IPS DF 19.7 (cell line): ENCODE measurements at places on chromosomes 2 and 18.

GRCh38 chr2:65331336-65332025, 100.9 kb downstream of the SPRED2 start:
- DNase-seq, result no peak

- no peak for DNase-seq
Observed at GRCh38 chr2:191501561-191502168, 176.3 kb upstream of the NABP1 start.

- DNase-seq, result no peak
Observed at GRCh38 chr2:43178055-43178598, 48.3 kb downstream of the ZFP36L2 start.

DNA sequence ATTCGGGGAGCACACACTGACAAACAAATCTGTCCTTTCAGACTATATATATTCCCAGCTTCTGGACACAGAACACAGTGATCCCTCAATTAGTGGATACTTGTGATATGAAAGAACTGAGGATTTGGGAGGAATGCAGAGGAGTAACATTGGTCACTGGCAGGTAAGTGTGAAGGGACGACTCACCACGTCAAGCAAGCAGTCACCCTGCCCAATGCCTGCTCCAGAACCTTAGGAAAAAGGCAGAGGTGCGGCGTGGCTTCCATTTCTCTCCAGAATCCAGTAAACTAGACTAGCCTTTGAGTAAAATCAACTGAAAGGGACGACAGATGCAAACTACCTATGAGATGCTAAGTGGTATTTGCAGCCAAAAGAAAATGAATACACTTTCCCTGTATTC, 1.1 kb downstream of the CCDC93 start:
- DNase-seq, result no peak

DNA sequence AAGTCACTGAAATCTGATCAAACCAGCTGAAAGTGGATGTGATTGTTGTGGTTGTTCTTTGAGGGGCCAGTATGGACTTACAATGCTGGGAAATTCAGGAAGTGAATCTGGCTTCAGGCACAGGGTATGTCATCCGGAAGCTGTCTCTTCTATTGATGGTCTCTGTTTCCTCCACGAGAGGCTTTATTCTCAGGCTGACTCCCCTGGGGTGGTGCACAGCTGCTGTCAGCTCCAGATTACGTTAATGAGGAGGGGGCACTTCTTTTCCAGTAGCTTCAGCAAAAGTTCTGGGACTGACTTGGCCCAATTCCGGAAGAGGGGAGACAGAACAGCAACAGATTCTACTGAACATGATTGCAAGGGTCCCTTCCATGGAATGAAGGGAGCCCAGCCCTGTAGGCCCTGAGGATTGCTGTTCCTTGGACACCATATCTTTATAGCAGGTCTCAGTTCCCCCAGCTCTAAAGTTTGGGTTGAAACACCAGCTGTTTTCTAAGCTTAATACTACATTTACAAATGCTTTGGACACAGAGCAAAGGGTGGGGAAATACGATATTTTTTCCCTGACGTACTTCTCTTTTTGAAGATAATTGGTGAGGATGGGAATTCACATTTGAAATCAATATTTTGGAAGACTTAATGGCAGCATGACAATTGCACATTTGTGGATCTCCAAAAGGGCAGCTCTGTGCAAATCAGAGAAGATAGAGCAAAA, 400.9 kb downstream of the TSN start:
- no peak for DNase-seq

- no peak for DNase-seq
Observed at GRCh38 chr18:47826157-47827074, 104.0 kb downstream of the SMAD2 start.

GRCh38 chr2:156673333-156673615, 237.1 kb downstream of the GPD2 start:
- no peak for DNase-seq

- no peak for DNase-seq
Observed at GRCh38 chr18:62938487-62938886, 223.1 kb downstream of the PHLPP1 start.

GRCh38 chr2:109383505-109384307, 230.1 kb downstream of the SEPTIN10 start:
- no peak for DNase-seq

DNA sequence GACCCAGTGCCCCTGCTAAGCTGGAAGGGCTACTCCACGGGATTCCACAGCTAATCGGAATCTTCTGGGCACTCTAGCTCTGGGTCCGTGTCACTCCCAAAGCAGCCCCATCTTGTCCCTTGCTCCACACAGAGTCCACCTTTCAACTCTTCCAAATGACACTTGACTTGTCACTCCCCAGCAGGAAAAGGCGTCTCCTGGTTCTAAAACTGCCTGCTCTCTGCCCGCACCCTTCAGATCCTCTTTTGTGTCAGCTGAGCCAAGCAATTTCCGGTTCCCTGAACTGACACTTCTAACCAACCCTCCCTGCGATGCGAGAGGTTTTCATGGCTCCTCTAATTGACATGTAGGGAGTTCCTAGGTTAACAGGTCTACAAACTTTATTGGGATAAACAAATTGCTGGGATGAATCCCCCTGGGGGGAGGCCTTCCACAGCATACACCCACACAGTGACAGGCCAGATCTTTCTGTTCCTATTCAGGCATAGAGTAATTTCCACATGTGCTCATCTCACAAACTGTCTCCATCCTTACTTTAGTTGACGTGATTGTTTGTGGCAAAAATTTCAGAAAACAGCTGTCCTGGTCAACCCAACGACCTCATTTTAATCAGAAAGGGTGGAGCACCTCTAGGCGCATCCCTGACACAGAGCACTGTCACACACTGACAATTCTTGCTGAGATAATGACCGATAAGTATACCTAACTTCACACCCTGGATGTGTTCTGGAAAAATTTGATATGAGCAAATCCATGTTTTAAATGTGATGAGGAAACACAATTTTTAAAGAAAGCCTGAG, 104.9 kb downstream of the RBMS1 start:
- DNase-seq, result no peak

- no peak for DNase-seq
Observed at GRCh38 chr2:67684991-67685390, 287.9 kb downstream of the ETAA1 start.

DNA sequence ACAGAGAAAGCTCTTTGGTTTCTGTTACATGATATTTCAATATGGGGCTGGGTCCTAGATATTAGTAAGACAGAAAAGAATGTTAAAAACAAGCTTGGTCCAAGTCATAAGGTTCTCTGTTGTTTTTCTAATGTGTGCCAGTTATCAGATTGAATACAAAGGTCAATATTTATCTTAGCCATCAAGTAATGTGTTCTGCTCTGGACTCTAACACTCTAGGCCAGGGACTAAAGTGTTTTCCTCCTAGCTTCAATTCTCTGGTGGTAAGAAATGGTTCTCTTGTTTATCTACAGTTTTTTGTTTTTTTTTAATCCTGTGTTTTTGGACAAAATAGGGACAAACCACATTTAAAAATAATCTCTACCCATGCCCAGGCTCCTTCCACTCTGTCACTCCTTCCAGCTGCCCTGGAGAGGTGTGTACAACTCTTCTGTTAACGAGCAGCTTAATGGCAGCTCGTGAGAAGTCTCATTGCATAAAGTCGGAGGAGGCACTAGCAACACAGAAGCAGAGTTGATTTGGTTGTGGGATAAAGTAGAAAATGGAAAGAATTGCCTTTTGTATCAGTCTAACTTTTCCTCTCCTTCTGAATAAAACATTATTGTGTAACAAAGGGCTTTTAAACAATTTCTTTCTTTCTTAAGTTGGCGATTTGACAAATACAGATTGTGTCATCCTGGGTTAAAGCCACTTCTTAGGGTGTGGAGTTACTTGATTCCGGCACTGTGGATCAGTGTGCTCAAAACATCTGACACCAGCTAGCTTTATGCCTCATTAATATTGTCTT, 8.0 kb upstream of the SESTD1 start:
- no peak for DNase-seq

GRCh38 chr2:241810307-241811200, 1.6 kb downstream of the NEU4 start:
- no peak for DNase-seq

- DNase-seq, result no peak
Observed at GRCh38 chr18:34399892-34400291, 175.2 kb upstream of the NOL4 start.

GRCh38 chr2:227783404-227784138, 30.1 kb upstream of the CCL20 start:
- DNase-seq, result no peak

GRCh38 chr2:239959059-239959971, 65.8 kb downstream of the NDUFA10 start:
- DNase-seq, result no peak

DNA sequence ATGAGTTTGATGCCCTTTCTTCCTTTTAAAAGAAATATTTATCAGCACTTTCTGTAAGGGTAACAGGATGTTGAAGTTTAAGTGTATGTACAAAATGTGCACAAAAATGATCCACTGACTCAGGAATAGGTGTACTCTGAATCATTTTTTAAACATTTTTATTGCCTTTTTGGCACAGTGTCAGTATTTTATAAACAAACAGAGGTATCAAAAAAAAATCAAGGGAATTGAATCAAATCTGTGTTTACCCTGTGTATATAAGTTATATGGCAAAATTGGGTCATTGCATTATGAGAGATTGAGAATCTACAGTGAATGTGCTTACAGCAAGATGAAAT, 513.9 kb upstream of the NETO1 start:
- DNase-seq, result no peak

- DNase-seq, result no peak
Observed at GRCh38 chr2:32877587-32878510, 68.9 kb upstream of the LTBP1 start.

DNA sequence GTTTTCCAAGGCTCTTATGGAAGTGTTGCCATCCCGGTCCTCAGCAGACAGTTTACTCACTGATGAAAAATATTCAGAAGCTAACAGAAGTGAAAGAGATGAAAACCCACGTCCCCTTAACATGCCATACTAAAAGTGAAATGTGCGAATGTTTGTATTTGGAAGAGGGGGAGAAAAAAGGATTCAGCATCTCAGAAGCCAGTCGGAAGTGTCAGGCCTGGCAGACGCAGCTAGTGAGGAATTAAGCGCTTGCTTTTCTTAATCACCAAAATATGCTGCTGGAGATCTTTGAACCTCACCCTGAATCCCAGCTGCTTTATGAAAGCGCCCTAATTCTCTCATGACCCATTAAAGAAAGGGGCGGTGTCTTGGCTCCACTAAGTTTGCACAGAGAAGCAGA, 653.7 kb downstream of the DCDC2C start:
- DNase-seq, result no peak

- no peak for DNase-seq
Observed at GRCh38 chr18:67599277-67599676, 82.8 kb upstream of the DSEL start.

GRCh38 chr2:46849721-46850556, 65.7 kb downstream of the MCFD2 start:
- no peak for DNase-seq

DNA sequence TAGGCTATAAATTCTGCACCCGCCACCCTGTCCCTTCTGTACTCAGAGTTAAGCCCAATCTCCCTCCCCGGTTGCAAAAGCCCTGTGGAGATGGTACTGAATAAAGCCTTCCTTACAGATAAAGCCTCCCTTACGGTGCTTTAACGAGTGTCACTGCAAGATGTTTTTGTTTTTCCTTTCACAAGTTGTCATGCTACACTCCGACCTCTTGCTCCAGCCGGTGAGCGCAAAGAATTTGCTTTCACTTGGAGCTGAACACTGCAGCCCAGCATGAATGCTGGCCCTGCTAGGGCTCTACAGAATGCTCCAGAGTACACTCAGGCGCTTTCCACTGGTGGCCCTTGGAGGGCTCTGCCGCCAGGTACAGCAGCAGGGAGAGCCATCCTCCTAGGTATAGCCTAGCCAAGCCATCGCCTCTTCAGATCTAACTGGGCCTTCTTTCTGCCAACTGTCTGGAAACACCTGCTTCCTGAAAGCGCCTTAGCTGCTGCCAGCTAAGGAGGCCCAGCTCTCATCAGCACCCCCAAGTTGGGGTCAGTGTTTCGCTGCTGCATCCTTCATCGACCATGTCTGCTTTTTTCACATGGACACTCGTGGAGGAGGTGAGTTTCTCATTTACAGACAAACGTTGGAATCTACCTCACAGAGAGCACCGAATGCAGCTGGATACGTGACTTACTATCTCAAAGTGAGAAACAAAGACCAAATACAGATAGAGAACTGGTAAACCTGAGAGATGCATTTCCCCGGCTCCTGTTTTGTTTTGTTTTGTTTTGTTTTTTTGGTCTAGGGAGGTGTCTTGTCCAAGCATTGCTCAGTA, 13.4 kb upstream of the CREG2 start:
- no peak for DNase-seq

DNA sequence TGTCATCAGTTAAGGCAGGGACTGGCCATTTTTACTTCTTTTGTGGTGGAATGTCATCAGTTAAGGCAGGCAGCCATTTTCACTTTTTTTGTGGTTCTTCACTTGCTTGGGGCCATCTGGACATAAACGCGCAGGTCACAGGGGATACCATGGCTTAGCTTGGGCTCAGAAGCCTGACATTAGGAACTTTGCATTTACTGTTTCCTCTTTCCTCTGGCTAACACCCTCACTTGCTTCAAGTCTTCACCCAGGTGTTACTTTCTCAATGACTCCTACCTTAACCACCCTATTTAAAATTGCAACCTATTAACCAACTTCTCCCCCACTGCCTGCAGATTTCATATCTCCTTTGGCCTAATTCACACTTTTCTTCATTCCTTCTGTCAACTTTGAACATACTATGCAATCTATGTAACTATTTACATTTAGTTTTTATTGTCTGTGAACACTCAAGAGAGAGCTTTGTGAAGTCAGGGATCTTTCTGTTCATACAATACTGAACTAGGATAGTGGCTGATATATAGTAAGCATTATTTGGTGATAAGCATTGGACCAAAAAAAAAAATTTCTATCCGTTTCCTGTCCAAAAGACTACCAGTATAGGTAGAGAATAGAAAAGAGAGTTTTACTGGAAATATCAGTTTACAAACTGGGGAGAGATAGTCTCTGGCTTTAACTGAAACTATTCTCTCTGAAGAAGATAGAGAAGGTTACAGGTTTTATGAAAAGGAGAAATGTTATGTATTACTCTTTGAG, 600.1 kb upstream of the ZNF804A start:
- no peak for DNase-seq

- DNase-seq, result no peak
Observed at GRCh38 chr2:238728330-238729260, 119.3 kb upstream of the TWIST2 start.

DNA sequence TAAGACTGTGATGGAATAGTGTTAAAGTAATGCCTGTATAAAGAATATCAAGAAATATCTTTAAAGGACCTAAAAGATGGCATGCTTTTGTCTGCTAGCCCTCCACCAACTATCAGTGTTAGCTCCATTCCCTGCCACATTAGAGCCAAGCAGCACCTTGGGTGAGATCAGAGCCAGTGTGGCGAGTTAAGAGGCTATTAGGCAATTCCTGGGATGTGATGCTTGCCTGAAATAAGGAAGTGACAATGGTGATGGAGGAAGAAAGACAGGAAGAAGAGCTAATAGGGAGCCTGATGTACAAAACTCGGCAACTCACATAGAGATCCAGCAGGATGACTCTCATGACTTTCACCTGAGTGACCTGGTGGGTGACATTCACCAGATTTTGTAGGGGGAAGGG, 143.5 kb downstream of the ZEB2 start:
- no peak for DNase-seq

GRCh38 chr2:120469426-120469825, 123.5 kb downstream of the INHBB start:
- DNase-seq, result no peak

- no peak for DNase-seq
Observed at GRCh38 chr2:106053581-106053980, 140.5 kb downstream of the UXS1 start.
